ENCODE measurements at places on chromosomes 5 and 9. TPM values are rescaled to one million over a fixed set of nuclear protein-coding genes. Genes with fewer than 3 reads are reported as not detected.

The PLCXD3 gene
- total RNA-seq, result 0.55 TPM

The SLC34A3 gene
- total RNA-seq, result 0.09 TPM

The ACOT12 gene
- not detected for total RNA-seq

The COL23A1 gene
- total RNA-seq, result 0.16 TPM

The RABGAP1 gene
- total RNA-seq, result 44.7 TPM

DNA sequence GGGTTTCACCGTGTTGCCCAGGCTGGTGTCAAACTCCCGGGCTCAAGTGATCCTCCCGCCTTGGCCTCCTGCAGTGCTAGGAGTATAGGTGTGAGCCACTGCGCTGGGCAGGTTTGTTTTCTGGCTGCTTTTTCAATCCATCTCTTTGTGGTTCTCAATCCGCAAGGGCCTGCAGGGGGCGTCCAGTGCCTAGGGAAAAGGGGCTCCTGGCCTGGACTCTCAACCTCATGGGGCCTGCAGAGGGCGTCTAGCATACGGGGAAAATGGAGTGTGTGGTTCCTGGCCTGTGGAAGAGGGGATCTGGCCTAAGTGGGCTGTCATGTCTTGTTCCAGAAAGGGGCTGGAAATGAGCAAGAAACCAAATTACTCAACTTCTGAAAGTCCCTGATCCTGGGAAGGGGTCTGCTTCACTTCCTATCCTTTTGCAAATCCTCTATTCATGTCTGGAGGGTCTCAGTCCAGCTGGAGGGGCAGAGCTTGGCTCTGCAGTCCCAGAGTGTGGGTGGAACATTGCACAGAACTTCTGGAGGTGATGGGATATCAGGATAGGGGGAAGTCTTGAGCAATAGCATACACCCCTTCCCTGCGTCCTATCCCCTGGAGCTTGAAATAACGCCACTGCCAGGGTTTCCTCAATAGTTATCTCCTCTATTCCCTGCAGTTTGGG is 12.7 kb upstream of the CCL27 start:
- peak; percentile 26 for DNase-seq

GRCh38 chr5:41410737-41411136 is 99.7 kb downstream of the PLCXD3 start:
- DNase-seq, result no peak

DNA sequence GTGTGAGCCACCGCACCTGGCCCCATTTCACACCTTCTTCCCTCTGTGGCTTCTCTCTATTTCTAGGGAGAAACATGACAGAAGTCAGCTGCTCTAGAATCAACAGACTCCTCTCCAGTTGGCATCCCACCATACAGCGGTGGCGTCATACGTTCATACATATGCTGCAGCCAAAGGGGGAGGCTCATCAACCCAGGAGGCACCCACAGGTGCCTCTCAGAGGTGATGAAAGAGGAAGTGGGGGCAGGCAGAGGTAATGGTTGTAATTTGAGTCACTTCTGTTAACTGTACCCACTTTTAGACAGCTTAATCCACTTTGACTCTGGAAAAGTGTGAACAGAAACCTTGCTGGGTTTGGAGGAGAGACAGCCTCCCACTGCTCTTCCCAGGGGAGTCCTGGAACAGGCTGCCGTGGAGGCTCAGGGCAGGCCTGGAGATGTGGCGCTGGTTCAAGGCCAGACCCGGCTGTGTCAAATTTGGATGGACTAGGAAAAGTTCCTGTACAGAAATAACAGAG is 47.3 kb upstream of the SUB1 start:
- DNase-seq, result no peak

DNA sequence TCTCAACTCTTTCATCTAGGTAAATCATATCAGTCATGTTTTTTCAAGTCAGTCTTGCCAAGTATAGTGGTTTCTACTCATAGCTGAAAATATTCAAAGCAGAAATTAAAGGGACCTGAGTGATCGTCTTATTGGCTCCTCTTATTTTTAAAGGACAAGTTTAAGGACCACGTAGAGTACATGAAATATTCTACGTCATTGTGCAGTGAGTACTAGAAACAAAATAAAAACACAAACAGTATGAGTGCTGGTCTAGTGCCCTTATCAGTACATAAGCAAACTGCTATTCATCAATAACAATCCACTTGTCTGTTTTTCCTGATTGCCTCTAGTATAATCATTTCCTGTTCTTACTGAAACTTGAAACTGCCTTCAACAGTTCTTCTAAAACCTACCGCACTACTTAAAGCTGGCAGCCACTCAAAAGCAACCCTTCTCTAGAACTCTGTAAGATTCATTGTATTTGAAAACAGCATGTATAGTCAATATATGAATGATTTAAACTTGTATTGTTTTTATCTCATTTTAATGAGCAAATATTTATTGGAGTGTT is 853.7 kb downstream of the TAF11L14 start:
- DNase-seq, result peak; percentile 1

DNA sequence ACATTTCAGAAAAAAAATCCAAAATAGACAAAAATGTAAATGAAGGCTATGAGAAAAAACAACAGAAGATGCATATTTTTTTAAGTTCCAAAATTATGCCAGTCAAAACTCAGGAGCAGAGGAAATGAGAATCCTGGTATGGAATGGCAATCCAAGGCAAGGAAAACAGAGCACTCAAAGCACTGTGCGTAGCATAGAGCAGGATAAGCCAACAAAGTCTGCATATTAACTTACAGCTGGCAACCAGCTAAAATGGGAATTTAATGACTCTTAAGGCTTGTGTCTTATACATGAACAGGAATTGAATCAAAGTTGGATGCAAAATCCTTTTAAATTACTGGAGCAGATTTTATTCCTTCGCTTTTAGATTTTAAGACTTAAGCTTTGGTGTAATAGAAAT is 203.5 kb upstream of the DAPK1 start:
- DNase-seq, result no peak

- DNase-seq, result peak; percentile 51
Measured at GRCh38 chr9:26870292-26870691, 22.3 kb downstream of the CAAP1 start.

DNA sequence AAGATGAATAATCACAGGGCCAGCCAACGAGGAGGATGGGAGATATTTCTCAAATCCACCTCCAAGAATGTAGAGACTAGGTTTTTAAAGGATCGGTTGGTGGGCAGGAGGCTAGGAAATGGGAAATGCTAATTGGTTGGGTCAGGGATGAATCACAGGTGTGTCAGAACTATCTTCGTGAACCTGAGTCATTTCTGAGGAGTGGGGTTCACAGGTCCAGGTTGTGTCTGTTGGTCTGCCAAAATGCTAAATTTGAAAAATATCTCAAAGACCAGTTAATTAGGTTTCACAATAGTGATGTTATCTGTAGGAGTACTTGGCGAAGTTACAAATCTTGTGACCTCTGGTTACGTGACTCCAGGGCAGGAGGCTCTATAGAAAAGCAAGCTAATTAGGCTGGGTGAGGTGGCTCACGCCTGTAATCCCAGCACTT is 2.6 kb upstream of the PLAA start:
- peak; percentile 30 for DNase-seq

DNA sequence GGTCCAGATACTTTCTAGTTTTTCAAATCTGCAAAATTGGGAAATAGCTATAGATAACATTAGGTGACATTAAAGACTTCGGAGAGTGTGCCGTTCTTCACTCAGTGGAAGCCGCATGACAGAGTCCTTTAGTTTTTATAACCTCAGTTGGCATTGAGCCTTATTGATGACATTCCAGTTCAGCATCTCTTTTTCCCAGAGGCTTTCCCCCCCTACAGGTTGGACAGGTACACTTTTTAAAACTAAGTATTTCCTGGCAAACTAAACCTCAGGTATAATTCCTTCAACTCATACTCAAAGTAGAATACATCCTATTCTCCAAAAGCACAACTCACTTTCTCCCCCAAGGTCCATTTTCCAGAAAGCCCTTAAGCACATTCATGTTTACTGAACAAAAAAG is 58.7 kb downstream of the SLC46A2 start:
- no peak for DNase-seq

GRCh38 chr5:168987543-168988300 is 313.2 kb downstream of the SLIT3 start:
- DNase-seq, result peak; percentile 22

DNA sequence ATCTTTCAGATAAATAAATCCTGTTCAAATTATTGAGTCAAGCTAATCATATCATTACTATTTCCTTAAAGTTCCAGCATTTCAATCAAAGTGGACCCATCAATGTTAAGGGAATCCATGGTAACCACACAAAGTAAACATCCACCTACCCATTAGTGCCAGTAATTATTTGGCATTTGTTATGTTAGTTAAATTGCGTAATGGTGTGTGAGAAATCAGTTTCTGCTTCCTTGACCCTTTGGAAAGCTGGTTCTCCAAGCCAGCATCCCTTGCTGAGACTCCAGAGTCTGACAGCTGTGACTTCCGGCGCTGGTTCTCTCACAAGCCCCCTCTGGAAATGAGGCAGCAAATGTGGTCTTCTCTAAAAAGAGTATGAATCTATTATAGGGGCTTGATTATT is 308.6 kb upstream of the EFNA5 start:
- peak; percentile 29 for DNase-seq

- DNase-seq, result peak; percentile 96
Measured at GRCh38 chr5:167763772-167764171, 527.7 kb upstream of the WWC1 start.

DNA sequence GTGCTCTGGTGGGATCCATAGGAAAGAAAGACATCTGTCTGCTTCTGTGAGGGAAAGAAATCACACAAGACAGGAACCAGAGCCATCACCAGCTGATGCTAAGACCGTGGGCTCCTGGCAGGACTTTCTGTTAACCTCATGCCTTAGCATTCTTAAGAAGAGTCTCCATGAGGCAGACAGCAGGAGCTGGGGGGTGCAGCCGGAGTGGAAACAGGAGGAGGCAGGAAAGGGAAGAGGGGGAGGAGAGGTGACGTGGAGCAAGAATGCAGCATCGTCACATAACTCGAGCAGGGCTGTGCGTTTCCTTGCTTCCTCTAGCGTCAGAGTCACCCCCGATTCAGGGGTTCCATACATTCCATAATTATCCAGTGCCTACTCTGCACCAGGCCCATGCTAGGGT is 53.6 kb downstream of the ERGIC1 start:
- DNase-seq, result peak; percentile 82

DNA sequence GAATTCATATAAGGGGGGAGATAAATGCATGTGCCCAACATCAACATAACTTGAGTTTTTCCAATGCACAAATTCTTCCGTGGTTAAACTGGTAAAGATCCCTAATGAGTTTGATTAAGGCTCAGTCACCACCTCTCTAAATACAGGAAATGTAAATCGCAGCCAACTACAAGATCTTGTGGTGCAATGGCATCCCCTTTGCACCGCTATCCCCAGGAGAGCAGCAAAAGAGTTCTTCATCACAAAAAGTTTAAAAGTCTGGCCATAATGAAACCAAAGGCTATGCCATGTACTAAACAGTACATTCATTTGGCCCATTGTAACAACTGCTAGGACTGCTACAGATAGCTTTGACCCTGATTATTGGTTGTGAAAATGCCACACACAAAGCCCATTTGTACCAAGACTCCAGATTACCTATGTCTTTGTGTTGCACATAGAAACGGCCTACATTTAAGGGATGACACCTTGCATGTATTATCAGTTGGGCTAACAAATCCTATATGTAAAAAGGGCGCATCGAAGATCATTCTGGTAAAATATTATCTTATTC is 44.5 kb downstream of the ZNF608 start:
- no peak for DNase-seq

- no peak for DNase-seq
Measured at GRCh38 chr9:34686732-34687131, 4.3 kb downstream of the CCL19 start.

DNA sequence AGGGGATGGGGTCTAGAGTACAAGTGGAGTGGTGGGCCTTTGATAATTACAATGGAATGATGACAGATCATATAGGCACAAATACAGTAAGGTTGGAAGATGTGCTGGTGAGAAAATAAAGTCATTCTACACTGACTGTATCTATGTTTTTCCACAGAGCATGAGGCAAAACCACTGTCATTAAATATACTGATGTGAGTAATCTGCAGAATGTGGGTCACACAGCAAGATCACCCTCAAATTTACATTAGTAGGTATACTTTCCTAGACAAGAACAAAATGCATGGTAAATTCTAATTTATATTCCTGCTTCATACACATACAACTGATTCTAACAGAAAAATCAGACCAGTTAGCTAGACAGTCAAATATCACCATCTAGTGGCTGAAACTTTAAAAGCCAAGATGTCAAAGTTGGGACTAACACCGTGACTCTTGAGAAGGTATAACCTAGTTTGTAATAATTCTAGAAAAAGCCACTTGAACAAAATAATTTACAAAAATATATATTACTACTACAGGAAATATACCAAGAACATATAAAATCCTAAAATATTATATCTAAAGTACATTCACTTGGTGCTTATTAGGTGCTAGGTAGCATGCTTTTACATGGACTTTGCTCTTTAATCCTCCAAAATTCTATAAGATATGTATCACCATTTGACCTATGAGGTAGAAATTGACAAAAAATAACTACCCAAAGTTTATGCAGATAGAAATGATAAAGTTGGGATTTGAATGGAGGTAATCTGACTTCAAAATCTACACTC is 19.5 kb downstream of the TTC33 start:
- DNase-seq, result peak; percentile 36

DNA sequence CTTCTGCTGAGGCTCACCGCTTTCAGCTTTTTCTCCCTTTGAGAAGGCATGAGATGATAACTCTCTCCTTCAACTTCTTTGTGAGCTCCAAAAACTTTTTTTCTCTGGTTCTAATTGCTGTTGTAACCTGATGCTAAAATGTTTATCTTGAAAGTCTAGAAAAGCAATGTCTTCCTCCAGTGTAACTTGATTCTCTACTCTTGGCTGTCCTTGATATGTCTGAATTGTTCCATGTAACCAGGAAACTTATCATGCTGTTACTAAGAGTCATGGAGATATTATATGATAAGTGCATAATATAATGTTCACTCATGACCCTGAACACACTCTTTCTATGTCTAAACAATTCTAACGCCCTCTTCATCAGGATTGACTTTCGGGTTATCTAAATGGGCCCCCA is 128.0 kb upstream of the ABCA1 start:
- DNase-seq, result peak; percentile 70

GRCh38 chr5:140113180-140113698 is 670 bp upstream of the PURA start:
- DNase-seq, result no peak

DNA sequence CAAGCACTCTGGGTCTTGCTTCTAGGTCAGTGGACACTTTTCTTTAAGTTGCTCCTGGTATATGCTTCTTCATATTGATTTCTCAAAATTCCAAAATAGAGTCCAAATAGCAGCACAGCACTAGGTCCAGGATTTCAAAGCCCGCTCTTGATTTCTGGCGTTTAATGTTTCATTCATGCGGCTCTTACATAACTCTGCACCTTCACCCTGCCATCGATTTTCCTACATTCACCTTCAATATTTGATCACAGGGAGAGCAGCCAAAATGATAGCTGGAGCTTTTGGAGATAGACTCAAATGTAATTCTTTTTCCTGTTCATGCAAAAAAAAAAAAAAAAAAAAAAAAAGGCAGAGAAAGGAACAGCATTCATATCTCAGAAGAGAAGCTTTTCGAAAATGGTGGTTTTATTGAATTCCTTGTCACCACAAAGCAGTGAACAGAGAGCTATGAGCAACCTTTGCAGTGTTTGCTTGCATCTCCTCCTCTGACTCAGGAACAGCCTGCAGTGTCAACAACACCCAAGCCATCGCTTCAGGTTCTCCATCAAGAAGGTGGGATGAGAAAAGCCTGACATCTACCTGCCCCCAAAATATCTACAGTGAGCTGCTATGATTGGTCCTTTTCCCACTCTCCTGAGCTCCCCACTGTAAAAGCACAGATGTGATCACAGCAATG is 97.8 kb downstream of the MED10 start:
- DNase-seq, result no peak
